Thoracic aorta (tissue), 2 donors: ENCODE measurements at places on chromosomes 5 and 9.

- H3K4me3 ChIP-seq: no peak overlapping the region
- H3K27ac ChIP-seq: no peak overlapping the region
- no peaks in the 10 kb centered on the region for H3K36me3 ChIP-seq
- DNase-seq: no peak
- H3K27me3 ChIP-seq: no peaks in the 10 kb centered on the region
- peaks cover 20% of the 10 kb centered on the region for H3K4me1 ChIP-seq
Measured at GRCh38 chr5:41772056-41772455, 98.2 kb downstream of the OXCT1 start.

- no peak overlapping the region for H3K4me3 ChIP-seq
- H3K27ac ChIP-seq: no peak overlapping the region
- H3K4me1 ChIP-seq: peaks cover 12% of the 10 kb centered on the region
- H3K36me3 ChIP-seq: no peaks in the 10 kb centered on the region
Measured at GRCh38 chr5:38806775-38807258, 39.0 kb upstream of the OSMR start.

DNA sequence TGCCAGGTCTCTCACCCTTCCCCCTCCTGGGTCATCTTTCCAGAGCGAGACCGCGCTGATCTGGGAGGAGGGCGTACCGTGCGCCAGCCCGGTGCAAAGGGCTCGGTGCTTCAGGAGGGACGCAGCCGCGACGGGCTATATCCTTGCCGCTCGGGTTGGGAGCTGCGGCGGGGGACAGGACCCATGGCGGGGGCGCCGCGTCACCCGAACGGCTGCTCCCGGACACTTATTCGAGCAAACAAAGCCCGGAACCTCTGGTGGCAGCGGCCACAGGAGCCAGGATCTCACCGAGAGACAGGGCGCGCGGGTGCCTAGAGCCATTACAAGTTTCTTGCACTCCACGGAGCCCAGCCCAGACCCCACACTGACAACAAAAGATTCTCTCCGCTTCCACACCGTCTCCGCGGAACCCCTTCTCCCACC lies 1.3 kb downstream of the SEMA6A start:
- no peak overlapping the region for H3K27ac ChIP-seq
- H3K27me3 ChIP-seq: no peaks in the 10 kb centered on the region
- H3K4me1 ChIP-seq: peaks cover 24% of the 10 kb centered on the region
- no peaks in the 10 kb centered on the region for H3K36me3 ChIP-seq
- H3K4me3 ChIP-seq: peak overlapping the region; percentile 78

- no peak overlapping the region for H3K4me3 ChIP-seq
- H3K36me3 ChIP-seq: no peaks in the 10 kb centered on the region
- no peak for DNase-seq
- H3K4me1 ChIP-seq: no peaks in the 10 kb centered on the region
- H3K27ac ChIP-seq: no peak overlapping the region
- no peaks in the 10 kb centered on the region for H3K27me3 ChIP-seq
Measured at GRCh38 chr5:78819166-78819565, 165.9 kb downstream of the ARSB start.

GRCh38 chr9:38182321-38182720 lies 113.3 kb upstream of the SHB start:
- no peak overlapping the region for H3K4me3 ChIP-seq
- DNase-seq: no peak
- no peaks in the 10 kb centered on the region for H3K27me3 ChIP-seq
- H3K27ac ChIP-seq: no peak overlapping the region

DNA sequence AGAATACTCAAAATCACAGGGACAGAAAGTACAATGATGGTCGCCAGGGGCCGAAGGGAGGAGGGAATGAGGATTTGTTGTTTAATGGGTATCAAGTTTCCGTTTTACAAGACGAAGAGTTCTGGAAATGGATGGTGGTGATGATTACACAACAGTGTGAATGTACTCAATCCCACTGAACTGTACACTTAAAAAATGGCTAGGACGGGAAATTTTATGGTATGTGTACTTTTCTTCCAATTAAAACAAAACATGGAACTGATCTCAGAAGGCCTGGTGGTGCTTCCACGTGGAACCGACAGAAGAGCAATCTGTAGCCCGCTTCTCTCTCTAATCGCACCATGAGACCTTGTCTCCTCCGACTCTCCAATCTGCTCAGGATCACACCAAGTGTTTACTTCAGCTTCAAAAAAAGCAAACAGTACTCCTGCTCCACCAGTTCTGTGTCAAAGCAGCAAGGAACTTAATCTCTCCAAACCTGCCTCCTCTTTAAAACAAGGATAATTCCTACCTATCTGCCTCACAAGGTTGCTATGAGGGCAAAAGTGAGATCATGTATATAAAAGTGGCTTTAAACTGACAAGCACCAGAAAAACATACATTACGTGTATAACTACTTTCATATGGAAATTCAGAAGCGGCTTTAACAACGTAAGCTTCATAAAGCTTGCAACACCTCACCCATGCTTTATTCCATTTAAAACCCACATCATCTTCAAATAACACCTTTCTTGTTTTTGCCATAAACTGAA lies 2.1 kb downstream of the ECPAS start:
- no peaks in the 10 kb centered on the region for H3K27me3 ChIP-seq
- no peak for DNase-seq
- H3K27ac ChIP-seq: peak overlapping the region; percentile 98
- no peaks in the 10 kb centered on the region for H3K4me1 ChIP-seq
- H3K4me3 ChIP-seq: peak overlapping the region; percentile 93
- H3K36me3 ChIP-seq: no peaks in the 10 kb centered on the region

DNA sequence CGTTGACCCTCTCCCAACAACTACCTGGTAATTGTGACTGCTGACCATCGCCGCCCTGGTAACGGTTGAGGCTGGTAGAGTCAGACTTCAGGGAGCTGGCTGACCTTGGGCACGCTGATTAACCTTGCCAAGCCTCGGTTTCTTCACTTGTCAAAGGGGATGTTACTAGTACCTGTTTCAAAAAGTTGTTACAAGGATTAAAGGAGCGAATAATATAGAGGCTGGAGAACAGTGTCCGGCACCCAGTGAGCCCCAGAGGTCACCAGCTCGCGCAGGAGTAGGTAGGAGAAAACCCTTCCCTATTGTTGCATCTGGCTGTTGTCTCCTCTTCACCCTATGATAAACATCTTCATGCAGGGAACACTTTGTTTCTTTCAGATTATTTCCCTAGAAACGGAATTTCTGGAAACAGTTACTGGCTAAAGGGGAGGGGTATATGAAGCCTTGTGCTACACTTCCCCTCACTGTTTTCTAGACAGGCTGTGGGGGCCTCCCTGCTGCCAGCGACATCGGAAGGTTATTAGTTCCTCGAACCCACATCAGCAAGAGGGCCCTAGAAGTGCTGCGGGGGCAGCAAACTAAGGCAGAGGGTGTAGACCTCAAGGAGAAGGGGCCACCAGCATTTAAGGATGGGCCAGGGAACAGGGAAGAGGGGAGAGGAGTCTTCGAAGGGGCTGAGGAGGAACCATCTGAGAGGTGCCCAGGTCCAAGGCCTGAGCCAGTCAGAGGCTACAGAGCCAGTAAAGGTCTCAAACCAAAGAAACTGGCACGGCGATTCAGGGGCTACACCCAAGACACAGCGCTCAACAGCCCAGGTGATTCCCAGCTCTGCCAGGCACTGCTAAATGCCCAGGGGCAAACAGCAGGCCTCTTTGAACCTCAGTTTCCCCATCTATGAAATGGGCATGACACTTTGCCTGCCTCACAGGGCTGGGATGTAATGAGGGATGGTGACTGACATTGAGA lies 37.6 kb downstream of the HRH2 start:
- no peak for DNase-seq
- peaks cover 19% of the 10 kb centered on the region for H3K4me1 ChIP-seq
- no peak overlapping the region for H3K27ac ChIP-seq
- H3K36me3 ChIP-seq: no peaks in the 10 kb centered on the region
- no peak overlapping the region for H3K4me3 ChIP-seq

- no peaks in the 10 kb centered on the region for H3K36me3 ChIP-seq
- no peak overlapping the region for H3K27ac ChIP-seq
- H3K4me1 ChIP-seq: no peaks in the 10 kb centered on the region
- no peaks in the 10 kb centered on the region for H3K27me3 ChIP-seq
Measured at GRCh38 chr5:178649580-178649979, 22.7 kb upstream of the CLK4 start.

DNA sequence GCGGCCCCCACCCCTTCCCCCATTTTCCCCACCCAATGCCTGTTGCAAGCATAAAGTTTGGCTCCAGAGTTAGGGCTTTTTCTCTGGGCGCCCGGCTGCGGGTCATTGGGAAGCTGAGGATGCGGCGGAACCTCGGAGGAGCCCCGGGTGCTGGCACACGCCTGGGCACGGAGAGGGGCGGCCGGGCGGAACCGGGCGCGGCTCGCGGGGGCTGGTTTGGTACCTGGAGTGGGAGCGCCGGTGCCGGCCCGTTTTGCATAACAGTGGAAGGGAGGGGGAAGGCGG lies 1.2 kb downstream of the PPARGC1B start:
- no peaks in the 10 kb centered on the region for H3K36me3 ChIP-seq
- no peak for DNase-seq
- peaks cover 13% of the 10 kb centered on the region for H3K4me1 ChIP-seq
- no peak overlapping the region for H3K27ac ChIP-seq

GRCh38 chr9:626596-626995 lies 214.9 kb upstream of the DMRT1 start:
- H3K4me1 ChIP-seq: peaks cover 71% of the 10 kb centered on the region
- no peaks in the 10 kb centered on the region for H3K36me3 ChIP-seq
- H3K4me3 ChIP-seq: peak overlapping the region; percentile 50

DNA sequence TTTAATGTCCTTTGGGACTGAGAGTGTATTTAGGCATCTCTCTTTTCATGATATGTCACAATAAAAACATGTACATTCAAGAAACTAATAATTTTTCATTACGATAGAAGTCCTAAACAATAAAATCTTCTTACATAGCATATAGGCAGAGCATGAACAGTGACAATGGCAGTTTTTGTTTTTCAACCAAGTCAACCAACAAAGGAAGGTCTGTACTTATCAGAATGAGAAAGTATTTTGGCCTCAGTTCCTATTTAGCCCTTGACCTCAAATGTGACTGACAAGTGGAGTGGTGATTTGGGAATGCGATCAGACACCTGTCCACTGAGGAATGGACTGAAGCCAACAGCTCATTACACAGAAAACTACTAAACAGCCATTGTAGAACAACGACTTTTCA lies 219.5 kb downstream of the TMEM161B start:
- H3K4me1 ChIP-seq: no peaks in the 10 kb centered on the region
- no peaks in the 10 kb centered on the region for H3K36me3 ChIP-seq
- H3K4me3 ChIP-seq: no peak overlapping the region
- H3K27me3 ChIP-seq: no peaks in the 10 kb centered on the region

DNA sequence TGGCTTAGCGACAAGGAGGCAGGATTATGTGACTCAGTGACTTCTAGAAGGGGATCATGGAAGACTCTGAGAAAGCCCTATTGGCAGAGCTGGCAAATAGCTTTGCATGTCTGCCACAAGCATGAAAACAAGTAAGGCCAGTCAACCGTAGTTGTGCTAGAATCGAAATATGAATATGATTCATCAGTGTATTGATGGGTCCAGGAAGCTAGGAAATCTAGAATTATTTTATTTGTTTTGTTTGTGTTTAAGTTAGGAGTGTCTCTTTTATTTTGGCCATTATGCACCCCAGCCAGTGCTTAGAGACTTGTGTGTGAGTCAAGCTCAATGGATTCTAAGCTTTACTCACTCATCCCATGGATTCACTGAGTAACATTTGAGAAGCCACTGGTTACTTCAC lies 3.8 kb upstream of the ITGA2 start:
- no peaks in the 10 kb centered on the region for H3K4me1 ChIP-seq
- no peak for DNase-seq
- H3K36me3 ChIP-seq: no peaks in the 10 kb centered on the region
- no peak overlapping the region for H3K27ac ChIP-seq

- no peaks in the 10 kb centered on the region for H3K27me3 ChIP-seq
- DNase-seq: no peak
- H3K27ac ChIP-seq: no peak overlapping the region
- peaks cover 9% of the 10 kb centered on the region for H3K4me1 ChIP-seq
- no peak overlapping the region for H3K4me3 ChIP-seq
Measured at GRCh38 chr9:136935651-136936050, 8.9 kb downstream of the FBXW5 start.

- no peaks in the 10 kb centered on the region for H3K27me3 ChIP-seq
- DNase-seq: no peak
- H3K4me3 ChIP-seq: no peak overlapping the region
- H3K36me3 ChIP-seq: no peaks in the 10 kb centered on the region
- H3K4me1 ChIP-seq: no peaks in the 10 kb centered on the region
Measured at GRCh38 chr9:68981789-68982188, 32.1 kb downstream of the PRKACG start.

DNA sequence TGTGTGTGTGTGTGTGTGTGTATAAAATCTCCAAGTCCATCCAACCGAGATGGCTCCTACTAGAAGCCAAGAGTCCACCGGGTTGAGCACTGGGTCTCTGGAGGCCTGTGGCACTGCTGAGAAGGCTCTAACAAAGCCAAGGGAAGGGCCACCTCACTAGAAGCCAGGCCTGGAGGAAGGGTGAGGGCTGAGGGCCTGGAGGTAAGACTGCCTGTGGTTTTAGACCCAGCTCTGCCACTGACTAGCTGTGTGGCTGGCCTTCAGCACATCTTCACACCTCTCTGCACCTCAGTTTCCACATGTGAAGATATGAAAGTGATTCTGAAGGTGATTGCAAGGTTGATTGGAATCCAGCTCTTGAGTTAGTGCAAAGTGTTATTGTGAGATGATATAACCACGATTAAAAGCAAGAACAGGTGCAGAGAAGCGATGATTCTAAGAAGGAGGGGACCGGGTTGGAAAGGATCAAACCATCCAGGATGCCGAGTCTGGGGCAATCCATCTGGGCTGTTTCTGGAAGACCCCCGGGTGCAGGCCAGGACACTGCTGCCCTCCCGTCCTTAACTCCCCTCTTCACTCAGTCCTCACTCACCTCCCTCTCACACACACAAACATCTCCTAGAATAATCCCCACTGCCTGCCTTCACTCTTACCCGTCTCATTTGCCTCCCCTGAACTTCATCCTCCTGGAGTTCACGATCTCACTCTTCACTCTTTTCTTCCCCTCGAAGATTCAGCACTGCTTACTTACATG lies 2.3 kb downstream of the IL4 start:
- no peak overlapping the region for H3K4me3 ChIP-seq
- H3K27ac ChIP-seq: peak overlapping the region; percentile 91

GRCh38 chr9:137666513-137666822 lies 47.7 kb downstream of the EHMT1 start:
- no peak overlapping the region for H3K27ac ChIP-seq
- H3K4me1 ChIP-seq: peaks cover 5% of the 10 kb centered on the region
- H3K27me3 ChIP-seq: no peaks in the 10 kb centered on the region
- no peak for DNase-seq
- no peak overlapping the region for H3K4me3 ChIP-seq
